ENCODE measurements at places on chromosomes 2 and 18. TPM values are rescaled to one million over a fixed set of nuclear protein-coding genes. Genes with fewer than 3 reads are reported as not detected.

GRCh38 chr2:30368258-30368657 lies 78.8 kb upstream of the LCLAT1 start:
- DNase-seq, result no peak

- no peak for DNase-seq
These were observed 229.5 kb upstream of the TMEFF2 start for GRCh38 chr2:192424243-192424642.

Gene FBXO36
- total RNA-seq, result 8.3 TPM

- no peak for DNase-seq
These were observed 820.8 kb downstream of the TDRD15 start for GRCh38 chr2:21944536-21944935.

DNA sequence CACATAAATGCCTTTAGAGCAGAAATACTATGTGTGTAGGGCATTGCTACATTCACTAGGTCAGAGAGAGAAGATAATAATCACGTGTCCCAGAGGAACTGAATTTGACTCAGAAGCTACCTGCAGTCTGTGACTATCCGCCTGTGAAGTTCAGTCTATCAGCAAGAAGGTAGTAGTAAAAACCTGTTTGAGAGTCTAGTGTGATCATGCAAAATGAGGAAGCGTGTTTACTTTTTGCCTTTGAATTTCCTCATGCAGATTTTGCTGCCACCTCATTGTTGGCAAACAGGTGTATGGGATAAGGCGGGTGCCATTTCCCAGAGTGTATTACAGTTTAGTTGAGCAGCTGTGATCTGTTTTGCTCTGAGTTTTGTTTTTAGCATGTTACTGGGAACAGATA lies 403.9 kb upstream of the FANCL start:
- no peak for DNase-seq

DNA sequence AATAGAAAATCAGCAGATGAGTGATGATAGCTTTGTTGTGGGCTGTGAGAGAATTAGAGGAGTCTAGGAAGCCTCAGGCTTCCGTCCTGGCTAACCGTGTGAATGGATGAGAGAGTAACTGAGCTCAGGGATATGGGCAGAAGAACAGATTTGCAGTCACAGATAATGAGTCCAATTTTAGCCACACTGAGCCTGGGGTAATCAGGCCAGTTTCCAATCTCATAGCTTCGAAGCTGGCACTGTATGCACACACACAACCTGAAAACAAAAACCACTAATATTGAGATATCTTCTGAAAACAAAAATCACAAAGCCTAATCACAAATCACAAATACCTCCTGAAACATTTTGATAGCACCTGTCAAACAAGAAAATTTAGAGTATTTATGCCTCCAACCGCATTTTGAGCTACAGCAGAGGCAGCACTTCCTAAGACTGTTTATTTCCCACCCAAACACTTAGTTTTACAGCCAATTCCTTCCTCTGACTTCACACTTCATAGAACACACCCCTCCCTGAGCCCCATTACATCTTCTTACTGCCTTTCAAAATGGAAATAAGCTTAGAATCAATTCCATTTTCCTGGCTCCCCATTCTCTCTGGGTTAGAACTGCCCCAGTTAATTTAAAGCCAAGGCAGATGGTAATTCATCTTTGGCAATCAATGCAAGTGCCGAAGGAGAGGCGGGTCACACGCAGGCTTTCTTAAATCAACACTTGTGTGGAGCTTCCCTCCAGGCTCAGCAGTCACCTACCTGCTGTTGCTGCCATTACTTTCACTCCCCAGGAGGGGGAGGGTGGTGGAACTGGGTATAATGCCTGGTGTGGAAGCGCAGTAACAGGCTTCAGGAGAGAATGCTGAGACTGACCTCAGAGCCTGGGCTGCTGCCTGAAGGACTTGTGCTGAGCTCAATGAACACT lies 18.9 kb downstream of the TTR start:
- DNase-seq, result no peak

DNA sequence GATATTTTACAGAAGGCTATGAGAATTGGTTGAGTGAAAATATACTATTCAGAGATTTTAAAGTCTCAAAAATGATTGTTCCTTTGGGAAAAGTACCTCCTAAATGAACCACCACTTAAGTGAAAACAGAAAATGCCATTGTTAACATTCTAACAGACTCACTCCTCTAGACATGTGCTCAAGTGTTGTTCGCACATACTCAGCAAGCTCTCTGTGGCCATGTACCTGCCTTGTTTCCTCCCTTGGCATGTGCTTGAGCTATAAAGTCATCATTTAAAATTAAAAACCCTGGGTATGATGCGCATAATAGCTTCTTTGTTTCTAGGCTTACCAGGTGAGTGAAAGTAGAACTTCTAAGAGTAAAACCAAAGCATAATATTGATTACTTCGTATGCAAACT lies 343.2 kb upstream of the VRK2 start:
- DNase-seq, result no peak

GRCh38 chr2:10404324-10405143 lies 43.6 kb downstream of the ODC1 start:
- no peak for DNase-seq

Gene RFX8
- 3.2 TPM for total RNA-seq

GRCh38 chr2:42815726-42816125 lies 23.3 kb upstream of the HAAO start:
- no peak for DNase-seq

Gene TGIF1
- 16.6 TPM for total RNA-seq

DNA sequence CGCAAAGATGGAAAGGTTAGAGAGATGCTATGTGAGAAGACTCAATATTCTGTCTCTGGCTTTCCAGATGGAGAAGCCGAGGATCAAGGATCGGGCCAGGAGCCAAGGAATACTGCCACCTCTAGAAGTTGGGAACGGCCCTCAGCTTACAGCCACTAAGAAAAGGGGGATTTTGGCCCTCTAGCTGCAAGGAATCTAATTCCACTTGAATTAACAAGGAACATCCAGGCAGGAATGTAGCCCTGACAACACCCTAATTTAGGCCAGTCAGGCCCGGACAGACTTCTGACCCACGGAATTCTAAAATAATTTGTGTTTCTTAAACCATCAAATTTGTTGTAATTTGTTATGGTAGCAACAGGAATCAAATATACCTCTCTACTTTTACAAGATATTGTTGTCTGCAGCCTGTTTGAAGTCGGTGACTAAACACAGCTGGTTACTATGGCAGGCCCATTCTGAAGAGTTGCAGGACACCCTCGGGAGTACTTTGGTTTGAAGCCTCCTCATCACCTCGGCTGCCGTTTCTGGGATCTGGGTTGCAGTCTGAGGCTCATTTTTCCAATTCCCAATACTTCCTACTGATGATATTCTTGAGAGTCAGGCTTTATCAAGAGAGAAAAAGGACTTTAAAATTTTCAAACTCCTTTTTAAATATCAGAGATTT lies 1131.2 kb downstream of the TSN start:
- no peak for DNase-seq

DNA sequence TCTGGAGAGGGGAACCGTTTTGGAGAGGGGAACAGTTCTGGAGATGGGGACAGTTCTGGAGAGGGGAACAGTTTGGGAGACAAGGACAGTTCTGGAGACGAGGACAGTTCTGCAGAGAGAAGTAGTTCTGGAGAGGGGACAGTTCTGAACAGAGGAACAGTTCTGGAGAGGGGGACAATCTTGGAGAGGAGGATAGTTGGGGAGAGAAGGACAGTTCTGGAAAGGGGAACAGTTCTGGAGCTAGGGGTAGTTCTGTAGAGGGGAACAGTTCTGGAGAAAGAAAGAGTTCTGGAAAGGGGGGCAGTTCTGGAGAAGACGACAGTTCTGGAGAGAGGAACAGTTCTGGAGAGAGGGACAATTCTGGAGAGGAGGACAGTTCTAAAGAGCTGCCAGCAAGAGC lies 745.9 kb downstream of the GALR1 start:
- DNase-seq, result no peak

Gene EVX2
- total RNA-seq, result not detected

DNA sequence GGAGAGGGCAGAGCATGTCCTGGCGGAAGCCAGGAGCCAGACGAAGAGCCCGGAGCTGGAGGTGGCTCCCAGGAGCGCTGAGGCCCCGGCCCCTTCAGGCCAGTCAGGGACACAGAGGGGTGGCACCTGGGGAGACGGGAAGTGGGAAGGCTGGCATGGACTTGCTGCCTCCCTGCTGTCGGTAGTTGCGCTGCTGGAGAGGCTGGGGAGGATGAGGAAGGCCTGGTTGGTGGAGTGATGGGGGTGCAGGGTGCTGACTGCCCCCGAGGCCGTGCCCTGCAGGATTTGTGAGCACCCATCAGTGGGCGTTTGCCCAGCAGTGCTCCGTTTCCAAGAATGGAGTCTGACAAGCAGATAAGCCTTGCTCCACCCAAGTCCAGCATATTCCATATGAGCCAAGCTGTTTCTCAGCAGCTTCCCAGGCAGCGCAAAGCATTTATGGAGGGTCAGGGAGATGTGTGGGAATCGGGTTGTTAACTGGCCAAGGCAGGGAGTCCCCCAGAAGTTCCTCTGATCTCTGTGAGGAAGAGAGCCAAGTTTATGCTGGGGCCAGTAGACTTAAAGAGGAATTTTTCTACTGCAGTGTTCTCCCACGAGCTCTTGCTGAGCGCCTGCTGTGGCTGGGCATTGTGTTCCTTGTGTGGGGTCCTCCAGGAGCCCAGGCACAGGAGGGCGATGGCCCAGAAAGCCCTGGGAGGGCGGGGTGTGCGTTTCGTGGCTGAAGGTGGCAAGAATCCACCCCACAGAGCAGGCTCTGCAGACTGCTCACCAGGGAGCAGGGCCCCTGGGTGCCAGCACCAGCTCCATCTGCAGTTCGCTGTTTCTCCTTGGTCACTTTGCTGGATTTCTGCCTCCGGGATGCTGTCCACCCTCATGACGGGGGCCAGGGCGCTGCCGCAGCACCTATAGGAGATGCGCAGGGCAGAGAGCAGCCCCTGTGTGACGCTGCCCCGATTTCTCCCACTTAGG lies 250.2 kb downstream of the ALPK2 start:
- DNase-seq, result no peak

GRCh38 chr2:129758784-129759471 lies 220.5 kb upstream of the RAB6C start:
- no peak for DNase-seq

Gene GCG
- not detected for total RNA-seq
